ENCODE measurements at places on chromosomes 7 and 10. TPM values are rescaled to one million over a fixed set of nuclear protein-coding genes. Genes with fewer than 3 reads are reported as not detected.

GRCh38 chr10:37632641-37633040 is 224.8 kb downstream of the ZNF248 start:
- H3K4me1 ChIP-seq: no peaks in the 10 kb centered on the region
- DNase-seq: no peak
- H3K36me3 ChIP-seq: no peaks in the 10 kb centered on the region

GRCh38 chr7:75534727-75535307 is 42.7 kb downstream of the SPDYE5 start:
- 0 out of 2 replicates have a peak overlapping the region, but pooled peaks have one; percentile 1 for H3K4me3 ChIP-seq
- no peak overlapping the region for H3K27ac ChIP-seq
- DNase-seq: peak; percentile 77
- H3K4me1 ChIP-seq: peaks cover 13% of the 10 kb centered on the region

DNA sequence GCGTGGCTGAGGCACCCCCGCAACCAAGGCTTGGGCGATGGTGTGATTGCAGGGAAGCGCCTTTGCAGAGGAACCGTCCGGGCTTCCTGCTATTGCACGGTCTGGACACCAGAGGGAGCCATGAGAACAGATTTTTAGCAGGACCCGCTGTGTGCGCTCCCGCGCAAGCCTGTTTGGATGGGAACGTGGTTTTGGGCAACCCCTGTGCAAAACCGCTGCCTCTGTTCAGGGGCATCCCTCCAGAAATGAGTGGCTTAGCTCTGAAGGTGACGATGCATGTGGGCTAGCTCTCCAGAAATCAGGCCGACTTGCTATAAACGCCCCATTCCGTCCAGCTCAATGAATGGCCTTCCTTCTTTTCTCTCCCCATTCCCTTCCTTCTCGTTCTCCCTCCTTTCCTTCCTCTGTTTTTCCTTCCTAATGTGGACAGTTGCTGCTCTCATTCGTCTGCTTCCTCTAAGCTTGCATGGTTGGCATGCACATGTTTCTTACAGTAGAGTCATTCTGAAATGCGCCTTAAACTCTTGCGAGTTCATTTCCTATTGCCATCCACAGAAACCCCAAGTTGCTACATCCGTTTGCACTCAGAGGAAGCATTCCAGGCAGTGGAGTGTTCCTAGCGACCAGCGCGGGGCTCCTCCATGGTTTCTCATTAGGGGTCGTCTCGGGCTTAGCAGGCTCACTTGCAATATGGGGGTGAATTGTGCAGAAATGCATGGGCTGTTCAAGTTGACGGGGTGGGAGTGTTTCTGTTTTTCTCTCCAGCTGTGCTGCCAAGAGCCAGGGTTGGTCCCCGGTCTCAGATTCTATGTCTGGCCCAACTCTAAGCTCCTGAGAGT is 302.5 kb upstream of the GALNT17 start:
- H3K27me3 ChIP-seq: peaks cover 2% of the 10 kb centered on the region
- H3K4me3 ChIP-seq: peak overlapping the region; percentile 23
- peak; percentile 65 for DNase-seq
- peaks cover 4% of the 10 kb centered on the region for H3K4me1 ChIP-seq

- no peak overlapping the region for H3K27ac ChIP-seq
- H3K4me3 ChIP-seq: no peak overlapping the region
- no peaks in the 10 kb centered on the region for H3K36me3 ChIP-seq
- H3K4me1 ChIP-seq: peaks cover 12% of the 10 kb centered on the region
- no peak for DNase-seq
Observed at GRCh38 chr10:119516381-119517234, 25.9 kb downstream of the RGS10 start.

DNA sequence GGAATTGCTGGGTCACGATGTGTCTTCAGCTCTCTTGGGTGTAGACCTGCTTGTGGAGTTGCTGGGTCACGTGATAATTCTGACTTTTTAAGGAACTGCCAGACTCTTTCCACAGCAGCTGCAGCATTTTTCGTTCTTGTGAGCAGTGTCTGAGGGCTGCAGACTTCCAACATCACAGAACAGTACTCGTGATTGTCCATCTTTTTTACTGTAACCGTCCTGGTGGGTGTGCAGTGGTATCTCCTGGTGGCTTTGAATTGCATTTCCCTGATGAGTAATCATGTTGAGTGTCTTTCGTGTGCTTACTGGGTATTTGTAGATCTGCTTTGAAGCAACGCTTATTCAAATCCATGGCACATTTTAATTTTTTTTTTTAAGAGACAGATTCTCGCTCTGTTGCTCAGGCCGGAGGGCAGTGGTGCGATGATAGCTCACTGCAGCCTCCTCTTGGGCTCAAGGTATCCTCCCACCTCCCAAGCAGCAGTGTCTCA is 22.7 kb downstream of the INPP5A start:
- no peaks in the 10 kb centered on the region for H3K36me3 ChIP-seq
- H3K4me1 ChIP-seq: peaks cover 9% of the 10 kb centered on the region
- no peak overlapping the region for H3K4me3 ChIP-seq

ARID5B gene
- 60.6 TPM for total RNA-seq

DNA sequence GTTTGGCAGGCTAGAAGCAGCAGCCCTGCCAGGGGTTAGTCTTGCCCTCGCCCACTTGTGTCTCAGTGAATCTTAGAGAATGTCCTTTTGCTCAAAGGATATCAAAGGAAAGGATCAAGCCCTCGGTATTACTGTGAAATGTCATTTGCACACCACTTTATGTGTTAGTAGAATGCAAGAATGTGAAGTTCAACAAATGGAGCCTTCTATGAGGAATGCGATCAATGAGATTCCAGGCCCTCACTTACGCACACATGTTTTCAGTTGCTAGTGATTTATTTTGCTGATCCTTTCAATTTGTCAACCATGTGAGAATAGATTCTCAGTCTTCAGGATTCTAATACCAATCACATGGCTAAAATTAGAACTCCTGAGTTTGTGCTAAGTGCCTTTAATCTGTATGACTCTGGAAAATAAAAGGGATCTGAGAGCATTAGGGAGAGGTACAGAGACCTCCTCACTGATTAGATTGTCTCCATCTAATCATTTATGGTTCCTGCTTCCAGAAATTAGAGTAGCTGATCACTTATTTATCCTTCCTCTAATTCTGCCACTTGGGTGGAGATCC is 123.0 kb upstream of the SP4 start:
- DNase-seq: no peak
- no peak overlapping the region for H3K4me3 ChIP-seq
- no peaks in the 10 kb centered on the region for H3K36me3 ChIP-seq
- H3K4me1 ChIP-seq: no peaks in the 10 kb centered on the region
- H3K27ac ChIP-seq: no peak overlapping the region

- no peak for DNase-seq
- no peak overlapping the region for H3K27ac ChIP-seq
- H3K27me3 ChIP-seq: no peaks in the 10 kb centered on the region
- no peak overlapping the region for H3K4me3 ChIP-seq
- H3K36me3 ChIP-seq: no peaks in the 10 kb centered on the region
Observed at GRCh38 chr7:77403957-77404356, 12.2 kb downstream of the GSAP start.

GRCh38 chr10:72659694-72660093 is 32.2 kb upstream of the MCU start:
- no peak overlapping the region for H3K4me3 ChIP-seq
- DNase-seq: no peak
- H3K27me3 ChIP-seq: no peaks in the 10 kb centered on the region
- no peaks in the 10 kb centered on the region for H3K4me1 ChIP-seq
- no peaks in the 10 kb centered on the region for H3K36me3 ChIP-seq
- H3K27ac ChIP-seq: no peak overlapping the region

- H3K36me3 ChIP-seq: no peaks in the 10 kb centered on the region
- H3K27ac ChIP-seq: no peak overlapping the region
- H3K4me3 ChIP-seq: no peak overlapping the region
- peaks cover 25% of the 10 kb centered on the region for H3K4me1 ChIP-seq
- DNase-seq: peak; percentile 2
Observed at GRCh38 chr10:16184906-16185305, 251.9 kb upstream of the PTER start.

CALHM1 gene
- not detected for total RNA-seq

CPVL gene
- total RNA-seq: not detected

KCNH2 gene
- total RNA-seq: not detected

DNA sequence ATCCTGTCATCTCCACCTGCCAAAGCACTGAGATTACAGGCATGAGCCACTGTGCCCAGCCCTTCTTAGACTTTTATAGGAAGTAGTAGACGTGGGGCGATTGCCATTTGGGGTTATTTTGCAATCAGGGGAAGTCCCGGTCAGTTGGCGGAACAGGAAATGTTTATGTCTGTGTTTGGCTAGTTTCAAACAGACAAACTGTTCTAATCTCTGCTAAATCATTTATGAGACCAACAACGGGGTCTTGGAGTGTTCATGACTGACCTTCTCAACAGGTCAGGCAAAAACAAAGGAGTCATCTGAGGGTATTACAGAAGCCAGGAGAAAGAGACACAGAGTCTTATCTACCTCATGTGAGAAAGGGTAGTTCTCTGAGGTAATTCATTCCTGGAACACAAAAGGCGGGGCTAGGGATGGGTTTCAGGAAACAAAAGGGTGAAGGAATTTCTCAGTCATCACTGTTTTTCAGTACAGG is 6.6 kb upstream of the TPK1 start:
- H3K27me3 ChIP-seq: no peaks in the 10 kb centered on the region
- H3K36me3 ChIP-seq: no peaks in the 10 kb centered on the region
- no peaks in the 10 kb centered on the region for H3K4me1 ChIP-seq
- no peak for DNase-seq
- no peak overlapping the region for H3K4me3 ChIP-seq
- H3K27ac ChIP-seq: no peak overlapping the region

GRCh38 chr10:25683344-25683743 is 250.7 kb upstream of the MYO3A start:
- H3K27ac ChIP-seq: no peak overlapping the region
- no peaks in the 10 kb centered on the region for H3K27me3 ChIP-seq
- no peaks in the 10 kb centered on the region for H3K36me3 ChIP-seq
- H3K4me3 ChIP-seq: no peak overlapping the region
